ENCODE measurements at places on chromosomes 13 and 19.

- DNase-seq: no peak
Observed at GRCh38 chr19:8460516-8461298, 15.9 kb downstream of the HNRNPM start.

GRCh38 chr13:112101360-112101930 is 34.5 kb downstream of the SOX1 start:
- DNase-seq: no peak

DNA sequence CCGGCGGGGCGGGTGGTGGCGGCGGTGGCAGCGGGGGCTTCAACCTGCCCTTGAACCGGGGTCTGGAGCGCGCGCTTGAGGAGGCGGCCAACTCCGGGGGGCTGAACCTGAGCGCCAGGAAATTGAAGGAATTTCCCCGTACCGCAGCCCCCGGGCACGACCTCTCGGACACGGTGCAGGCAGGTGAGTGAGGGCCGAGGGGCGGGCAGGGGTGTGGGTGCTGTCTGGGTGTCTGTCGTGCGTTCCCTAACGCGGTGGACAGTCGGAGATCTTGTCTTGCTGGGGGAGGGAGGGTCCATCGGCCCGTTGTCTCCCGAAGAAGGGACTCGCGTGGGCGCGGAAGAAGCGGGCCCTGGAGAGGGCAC is 533 bp downstream of the LRCH1 start:
- no peak for DNase-seq

- no peak for DNase-seq
Observed at GRCh38 chr13:113183450-113184129, 24.9 kb downstream of the PCID2 start.

GRCh38 chr13:110298505-110299282 is 8.3 kb downstream of the COL4A1 start:
- no peak for DNase-seq

DNA sequence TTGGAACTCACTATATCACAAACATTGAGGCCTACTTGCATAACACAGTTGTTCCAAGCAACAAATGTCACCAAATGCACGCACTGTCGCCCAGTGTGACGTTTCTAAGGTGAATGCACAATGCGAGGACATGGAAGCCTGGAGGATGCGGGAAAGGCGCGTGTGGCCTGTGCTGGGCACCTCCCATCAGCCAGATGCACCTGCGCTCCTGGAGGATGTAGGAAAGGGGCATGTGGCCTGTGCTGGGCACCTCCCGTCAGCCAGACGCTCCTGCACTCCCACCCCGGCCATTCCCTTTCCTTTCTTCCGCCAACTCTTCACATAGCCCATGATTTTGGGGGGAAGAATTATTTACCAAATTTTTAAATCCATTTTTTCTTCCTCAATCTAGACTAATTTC is 202.4 kb upstream of the SOX1 start:
- DNase-seq: no peak

DNA sequence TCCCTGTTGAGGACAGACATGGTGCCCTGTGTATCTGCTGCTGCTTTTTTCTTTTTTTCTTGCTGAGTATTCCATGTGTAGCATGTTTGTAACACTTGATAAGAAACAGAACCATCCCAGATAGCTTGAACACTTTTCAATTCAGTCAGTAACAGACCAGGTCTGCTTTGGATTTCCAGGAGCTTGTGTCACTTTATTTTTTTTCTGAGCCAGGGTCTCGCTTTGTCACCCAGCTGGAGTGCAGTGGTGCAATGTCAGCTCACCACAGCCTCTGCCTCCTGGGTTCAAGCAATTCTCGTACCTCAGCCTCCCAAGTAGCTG is 43.7 kb downstream of the BBC3 start:
- DNase-seq: no peak

DNA sequence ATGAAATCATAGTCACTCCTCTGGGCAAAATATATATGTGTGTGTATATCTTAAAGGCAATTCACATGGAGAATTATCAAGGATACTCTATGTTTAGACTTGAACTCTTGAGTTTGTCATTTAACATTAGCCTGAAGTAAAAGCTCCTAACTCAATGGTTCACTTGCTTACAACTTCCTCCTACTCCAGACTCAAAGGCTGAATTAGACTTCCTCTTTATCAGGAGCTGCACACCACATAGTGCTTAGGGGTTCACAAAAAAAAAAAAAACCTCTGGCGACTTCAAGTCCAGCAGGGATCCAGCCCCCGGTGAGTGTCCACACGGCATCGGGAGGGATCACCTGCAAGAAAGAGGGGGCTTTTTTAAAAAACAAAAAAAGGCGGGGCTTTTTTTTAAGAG is 68.2 kb upstream of the LSM14A start:
- DNase-seq: peak; percentile 51

DNA sequence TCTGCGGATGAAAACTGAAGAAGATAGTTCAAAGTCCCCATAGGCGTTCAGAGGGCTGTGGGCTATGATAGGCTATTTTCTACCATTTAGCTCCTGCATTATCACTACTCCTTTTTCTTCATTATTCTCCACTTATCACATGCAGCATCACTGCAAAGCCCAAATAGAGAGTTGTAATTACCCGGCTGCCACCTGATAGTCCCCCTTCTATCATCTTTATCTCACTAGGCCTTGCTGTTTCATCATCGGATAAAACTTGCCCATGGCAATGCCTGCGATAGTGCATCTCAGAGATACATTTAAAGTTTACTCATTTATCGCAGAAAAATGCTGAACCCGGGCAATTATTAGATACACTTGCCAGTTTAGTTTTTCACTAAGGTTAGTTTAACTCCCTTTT is 82.9 kb upstream of the SOX21 start:
- DNase-seq: no peak

GRCh38 chr19:10517760-10518443 is 655 bp upstream of the S1PR5 start:
- no peak for DNase-seq

DNA sequence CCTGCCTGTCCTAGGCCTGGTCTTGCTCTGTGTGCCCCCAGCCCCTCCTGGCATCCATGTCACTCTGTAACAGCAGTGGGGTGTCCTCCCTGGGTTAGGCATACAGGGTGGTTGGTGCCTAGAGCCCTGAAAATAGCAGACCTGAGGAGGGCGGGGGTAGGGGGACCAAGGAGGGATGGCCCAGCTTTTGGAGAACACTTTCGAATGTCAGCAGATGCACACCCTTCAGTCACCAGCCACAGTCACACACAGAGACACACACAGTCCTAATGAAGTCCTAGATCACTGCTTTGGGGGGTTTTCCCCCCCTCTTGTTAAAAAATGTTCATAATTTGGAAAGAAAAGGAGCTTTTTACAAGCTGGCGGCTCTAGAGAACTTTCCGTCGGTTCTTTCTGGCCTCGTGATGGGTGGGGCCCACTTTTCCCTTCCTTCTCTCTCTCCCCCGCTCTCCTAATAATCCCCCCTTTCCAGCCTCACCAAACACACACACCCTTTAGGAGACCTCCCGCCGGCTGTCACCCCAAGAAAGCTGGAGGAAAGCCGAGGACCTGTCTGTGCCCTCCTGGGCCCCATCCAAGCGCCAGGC is 47.9 kb downstream of the LYL1 start:
- DNase-seq: no peak

DNA sequence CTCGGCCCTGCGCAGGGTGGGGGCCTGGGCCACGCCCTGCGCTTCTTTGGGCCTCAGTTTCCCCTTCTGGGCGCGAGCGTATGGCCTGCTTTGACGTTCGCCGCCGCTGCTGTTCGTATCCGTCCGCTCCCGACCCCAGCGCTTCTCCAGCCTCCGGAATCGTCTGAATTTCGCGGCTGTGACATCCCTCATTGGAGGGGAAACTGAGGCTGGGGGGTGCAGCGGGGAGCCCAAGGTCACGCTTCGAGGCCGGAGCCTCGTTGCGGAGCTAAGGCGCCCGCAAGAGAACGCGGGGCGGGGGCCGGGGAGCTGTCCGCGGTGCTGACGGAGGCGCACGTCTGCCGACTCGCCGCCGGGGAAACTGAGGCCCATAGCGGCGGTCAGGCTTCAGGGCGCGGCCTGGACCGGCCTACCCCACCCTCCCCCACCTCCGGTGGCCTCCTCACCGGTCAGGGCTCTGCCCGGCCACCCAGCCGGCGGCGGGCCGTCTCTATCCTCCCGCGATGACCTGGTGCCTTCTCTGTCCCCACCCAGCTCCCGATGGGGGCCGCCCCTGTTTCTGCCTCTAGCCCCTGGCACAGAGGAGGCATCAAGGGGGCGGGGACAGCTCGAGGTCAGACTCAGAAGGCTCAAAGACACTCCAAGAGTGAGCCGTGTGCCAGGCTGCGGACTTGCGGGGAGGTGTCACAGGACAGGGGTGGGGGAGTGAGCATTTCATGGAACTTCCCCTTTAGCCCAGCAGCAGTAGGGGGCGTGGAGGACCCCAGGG is 3.0 kb upstream of the APC2 start:
- DNase-seq: no peak

GRCh38 chr13:45899406-45899805 is 47.9 kb upstream of the SIAH3 start:
- DNase-seq: no peak

DNA sequence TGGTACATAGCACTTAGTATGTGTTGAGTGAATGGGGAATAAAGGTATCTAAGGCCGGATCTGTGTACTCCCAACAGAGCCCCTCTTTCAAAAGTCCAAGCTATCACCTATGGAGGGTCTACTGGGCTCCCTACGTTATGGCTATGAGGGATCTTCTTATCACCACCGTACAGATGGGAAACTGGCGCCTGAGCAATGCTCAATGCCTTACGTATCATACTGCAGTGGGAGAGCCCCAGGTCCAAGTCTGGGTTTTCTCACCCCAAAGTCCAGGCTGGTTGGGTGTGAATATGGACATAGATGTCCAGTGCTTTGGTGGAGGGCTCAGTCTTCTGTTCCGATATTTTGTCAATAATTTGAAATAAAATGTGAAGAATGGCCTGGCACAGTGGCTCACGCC is 13.1 kb upstream of the GGACT start:
- DNase-seq: no peak

DNA sequence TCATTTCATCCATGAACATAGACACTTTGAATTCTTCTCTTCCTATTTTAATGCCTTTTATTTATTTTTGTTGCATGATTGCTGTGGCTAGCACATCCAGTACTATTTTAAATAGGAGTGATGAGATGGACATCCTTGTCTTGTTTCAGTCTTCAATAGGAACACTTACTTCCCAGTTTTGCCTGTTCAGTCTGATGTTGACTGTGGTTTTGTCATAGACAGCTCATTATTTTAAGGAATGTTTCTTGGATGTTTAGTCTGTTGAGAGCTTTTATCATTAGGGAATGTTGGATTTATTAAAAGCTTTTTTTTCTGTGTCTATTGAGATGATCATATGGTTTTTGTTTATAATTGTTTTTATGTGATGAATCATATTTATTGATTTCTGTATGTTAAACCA is 586.6 kb downstream of the SLITRK1 start:
- no peak for DNase-seq

- DNase-seq: no peak
Observed at GRCh38 chr13:40403509-40404241, 262.8 kb downstream of the FOXO1 start.

- no peak for DNase-seq
Observed at GRCh38 chr19:4588291-4588761, 28.8 kb upstream of the SEMA6B start.

- DNase-seq: no peak
Observed at GRCh38 chr19:45953676-45954075, 20.0 kb downstream of the NOVA2 start.

GRCh38 chr13:23455401-23456185 is 22.1 kb upstream of the SACS start:
- peak; percentile 29 for DNase-seq

GRCh38 chr19:41811981-41812380 is 15.6 kb downstream of the CEACAM3 start:
- no peak for DNase-seq

DNA sequence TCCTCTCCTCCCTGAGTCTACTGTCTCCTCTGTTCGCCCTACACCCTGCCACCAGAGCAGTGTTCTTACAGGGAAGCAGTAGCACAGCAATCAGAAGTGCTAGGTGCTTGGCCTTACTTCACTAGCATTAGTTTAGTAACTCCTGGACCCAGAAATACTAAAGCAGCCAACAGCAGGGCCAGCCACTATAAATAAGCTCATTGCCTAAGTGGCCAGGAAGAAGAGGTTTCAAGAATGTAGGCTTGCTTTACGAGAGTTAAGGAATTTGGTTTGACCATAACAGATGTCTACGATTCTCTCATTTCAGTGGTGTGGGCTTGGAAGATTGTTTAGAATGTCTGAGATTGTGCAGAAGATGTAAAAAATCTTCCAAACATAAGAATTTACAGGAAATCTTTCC is 103.3 kb downstream of the ZAR1L start:
- DNase-seq: no peak

DNA sequence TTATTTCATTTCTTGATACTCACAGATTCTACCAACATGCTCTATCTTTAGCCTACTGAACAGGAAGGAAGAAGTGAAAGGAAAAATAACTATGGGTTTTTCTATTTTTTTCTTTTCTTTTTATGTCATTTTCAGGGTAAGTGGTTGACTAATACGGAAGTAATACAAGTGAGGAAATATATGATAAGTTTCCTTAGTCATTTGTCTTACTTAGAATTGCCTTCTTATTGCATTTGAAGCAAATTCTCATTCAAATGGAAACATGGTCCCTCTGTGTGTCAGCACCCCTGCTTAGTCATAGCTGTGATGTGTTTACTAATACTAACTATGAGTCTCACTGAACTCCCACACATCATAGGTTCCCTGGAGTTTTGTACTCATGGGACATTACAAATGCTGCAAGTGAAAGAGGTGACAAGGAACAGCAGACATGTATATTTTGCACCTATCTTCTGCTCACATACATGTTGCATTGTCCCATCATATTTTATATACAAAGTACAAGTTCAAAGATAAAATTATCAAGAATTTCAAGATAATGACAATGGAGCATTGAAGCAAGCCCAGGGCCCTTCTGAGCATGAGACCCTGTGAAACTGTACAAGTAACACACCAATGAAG is 60.1 kb downstream of the DCT start:
- no peak for DNase-seq

DNA sequence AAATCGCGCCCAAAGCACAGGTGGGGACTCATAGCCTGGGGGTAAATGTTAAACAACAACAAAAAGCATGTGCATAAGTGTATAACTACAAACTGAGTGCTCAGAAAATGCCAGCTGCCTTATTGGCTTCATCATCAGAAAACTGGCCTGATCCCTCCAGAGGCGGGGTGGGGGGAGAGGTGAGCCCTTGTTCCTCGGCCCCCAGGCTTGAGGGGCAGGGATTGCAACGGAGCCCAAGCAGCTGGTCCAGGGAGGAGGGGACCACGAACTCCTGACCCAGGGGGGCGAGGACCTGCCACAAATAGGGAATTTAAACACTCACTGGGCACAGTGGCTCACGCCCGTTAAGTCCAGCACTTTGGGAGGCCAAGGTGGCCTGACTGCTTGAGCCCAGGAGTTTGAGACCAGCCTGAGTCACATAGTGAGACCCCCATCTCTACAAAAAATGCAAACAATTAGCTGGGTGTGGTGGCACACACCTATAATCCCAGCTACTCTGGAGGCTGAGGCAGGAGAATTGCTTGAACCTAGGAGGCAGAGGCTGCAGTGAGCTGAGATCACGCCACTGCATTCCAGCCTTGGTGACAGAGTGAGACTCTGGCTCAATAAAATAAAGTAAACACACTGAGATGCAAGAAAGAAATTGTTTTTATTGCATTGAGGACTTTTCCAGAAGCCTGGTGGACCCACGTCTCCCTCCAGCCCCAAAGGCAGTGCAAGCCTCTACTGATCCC is 8.7 kb downstream of the SIRT6 start:
- DNase-seq: no peak

GRCh38 chr13:27023385-27024073 is 148.1 kb downstream of the USP12 start:
- no peak for DNase-seq
